ENCODE measurements at places on chromosomes 1 and 21. TPM values are rescaled to one million over a fixed set of nuclear protein-coding genes. Genes with fewer than 3 reads are reported as not detected.

The RAD54L gene
- total RNA-seq: 19.4 TPM

The SLC25A34 gene
- total RNA-seq: 0.44 TPM

The NIT1 gene
- total RNA-seq: 45.9 TPM

The FCRL2 gene
- not detected for total RNA-seq

The SMYD2 gene
- 65.7 TPM for total RNA-seq

The HES2 gene
- total RNA-seq: 33.0 TPM

The LRRC8B gene
- 1.3 TPM for total RNA-seq
